ENCODE measurements at places on chromosomes 11 and 22.

DNA sequence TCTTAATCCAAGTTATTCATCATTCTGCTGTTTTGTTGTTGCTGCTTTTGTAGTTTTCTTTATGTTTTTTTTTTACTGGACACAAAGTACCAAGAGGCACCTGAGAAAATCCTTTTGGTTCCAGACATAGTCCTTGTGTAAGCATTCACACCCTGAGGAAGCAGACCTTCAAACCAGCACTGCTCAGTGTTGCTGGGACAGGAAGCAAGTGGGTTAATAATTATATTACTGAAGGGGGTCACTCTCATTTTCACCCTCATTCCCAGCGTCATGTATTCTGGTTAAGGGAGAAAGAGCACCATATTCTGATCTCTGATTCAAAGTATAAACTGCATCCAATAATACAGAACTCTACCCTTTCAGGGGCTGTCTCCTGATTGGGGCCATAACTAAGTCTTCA lies 5.9 kb upstream of the ALKBH3 start:
- DNase-seq, result no peak

DNA sequence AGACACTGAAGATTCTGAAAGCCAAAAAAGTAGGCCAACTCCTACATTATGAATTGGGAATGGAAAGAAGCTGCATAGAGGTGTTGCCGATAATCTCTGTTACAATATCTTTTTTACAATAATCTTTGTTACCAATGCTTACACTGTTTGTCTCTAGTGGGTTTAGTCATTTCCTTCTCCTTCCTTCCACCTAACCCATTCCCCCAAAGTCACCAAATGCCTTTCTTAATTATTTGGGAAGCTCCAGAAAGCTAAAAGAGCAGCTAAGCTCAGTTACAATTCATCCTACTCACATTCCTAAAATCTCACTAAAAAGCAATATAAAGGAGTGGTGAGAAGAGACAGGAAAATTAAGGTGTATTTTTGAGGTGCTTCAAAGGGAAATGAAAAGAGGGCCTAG lies 313.7 kb downstream of the SWAP70 start:
- no peak for DNase-seq

- DNase-seq, result no peak
These were observed 3.0 kb upstream of the GTSE1 start for GRCh38 chr22:46293577-46294260.

DNA sequence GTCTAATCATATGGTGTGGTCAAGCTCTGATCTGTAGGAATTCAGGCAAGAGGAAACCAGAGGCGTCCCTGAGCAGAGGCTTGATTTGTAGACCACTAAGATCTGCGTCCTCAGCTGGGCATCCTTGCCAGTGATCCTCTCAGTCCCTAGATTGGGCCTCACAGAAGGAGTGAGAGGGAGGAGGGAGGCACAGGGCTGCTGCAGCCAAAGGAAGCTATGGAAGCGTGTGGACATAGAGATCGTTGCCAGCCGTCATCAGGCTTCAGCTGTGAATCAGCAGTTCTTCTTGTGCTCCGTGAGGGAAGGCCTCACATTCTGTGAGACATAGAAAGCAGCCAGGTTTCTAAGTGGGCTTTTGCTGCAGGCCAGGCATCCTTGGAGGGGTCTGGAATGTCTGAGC lies 254.6 kb upstream of the KIRREL3 start:
- DNase-seq, result no peak

GRCh38 chr22:27796829-27797519 lies 4.6 kb downstream of the MN1 start:
- DNase-seq, result no peak

DNA sequence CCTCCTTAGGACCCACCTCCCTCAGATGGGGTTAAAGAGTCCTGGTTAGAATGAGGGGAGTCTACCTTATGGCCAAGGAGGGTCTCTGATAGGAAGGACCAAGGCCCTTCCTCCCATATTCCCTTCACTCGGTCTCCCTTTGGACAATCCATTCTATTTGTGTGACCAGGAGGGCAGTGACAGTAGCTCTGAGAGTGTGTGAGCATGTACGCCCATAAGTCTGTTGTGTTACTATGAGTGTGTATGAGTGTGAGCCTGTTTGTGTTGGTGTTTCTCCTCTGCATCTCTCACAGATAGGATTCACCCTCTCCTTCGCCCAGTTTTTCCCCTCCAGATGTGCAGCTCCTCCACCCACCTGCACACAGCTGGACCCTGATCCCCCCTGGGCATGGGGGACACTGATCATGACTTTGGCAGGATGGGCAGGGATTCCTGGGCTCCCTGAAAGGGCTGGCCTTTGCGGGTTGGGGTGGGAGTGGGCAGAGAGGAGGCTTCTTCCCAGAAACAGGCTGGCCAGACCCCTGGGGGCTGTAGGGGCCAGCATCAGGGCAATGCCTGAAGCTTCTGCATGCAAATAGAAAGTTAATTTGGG lies 14.5 kb downstream of the PHLDB1 start:
- no peak for DNase-seq

DNA sequence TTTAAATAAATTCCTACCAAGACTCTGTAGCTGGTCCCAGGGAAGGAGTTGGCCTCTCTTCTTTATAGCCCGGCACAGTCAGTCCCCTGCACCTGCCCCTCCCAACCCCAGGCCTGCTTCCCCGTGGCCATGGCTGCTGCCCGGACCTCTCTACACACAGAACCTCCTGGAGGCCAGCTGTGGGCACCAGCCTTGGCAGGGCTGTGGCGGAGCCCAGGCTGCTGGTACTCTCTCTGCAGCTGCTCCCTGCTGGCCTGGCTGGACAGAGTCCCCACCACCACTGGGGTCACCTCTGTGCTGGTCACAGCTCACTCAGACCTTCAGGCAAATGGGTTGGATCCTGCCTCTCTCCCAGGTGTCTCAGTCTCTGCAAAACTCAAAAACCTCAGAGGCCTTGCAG lies 69.3 kb downstream of the LRP5 start:
- DNase-seq, result no peak

GRCh38 chr22:20953668-20954500 lies 13.2 kb upstream of the AIFM3 start:
- no peak for DNase-seq

GRCh38 chr11:100294748-100295147 lies 392.3 kb upstream of the ARHGAP42 start:
- DNase-seq, result no peak

GRCh38 chr22:43550024-43550620 lies 138.3 kb downstream of the MPPED1 start:
- no peak for DNase-seq

GRCh38 chr11:73559743-73560142 lies 38.2 kb downstream of the FAM168A start:
- DNase-seq, result no peak

GRCh38 chr11:8218409-8218808 lies 45.3 kb downstream of the LMO1 start:
- no peak for DNase-seq

DNA sequence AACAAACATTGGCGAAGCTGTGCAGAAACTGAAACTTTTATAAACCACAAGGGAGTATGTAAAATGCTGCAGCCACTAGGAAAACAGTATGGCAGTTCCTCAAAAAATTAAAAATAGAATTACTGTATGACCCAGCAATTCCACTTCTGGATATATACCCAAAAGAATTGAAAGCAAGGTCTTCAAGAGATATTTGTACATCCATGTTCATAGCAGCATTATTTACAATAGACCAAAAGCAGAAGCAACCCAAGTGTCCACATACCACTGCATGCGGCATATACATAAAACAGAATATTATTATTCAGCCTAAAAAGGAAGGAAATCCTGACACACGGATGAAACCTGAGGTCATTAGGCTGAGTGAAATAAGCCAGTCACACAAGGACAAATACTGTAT lies 85.8 kb downstream of the RELT start:
- no peak for DNase-seq

- no peak for DNase-seq
These were observed 235.3 kb upstream of the SORL1-AS1 start for GRCh38 chr11:121688055-121688491.

DNA sequence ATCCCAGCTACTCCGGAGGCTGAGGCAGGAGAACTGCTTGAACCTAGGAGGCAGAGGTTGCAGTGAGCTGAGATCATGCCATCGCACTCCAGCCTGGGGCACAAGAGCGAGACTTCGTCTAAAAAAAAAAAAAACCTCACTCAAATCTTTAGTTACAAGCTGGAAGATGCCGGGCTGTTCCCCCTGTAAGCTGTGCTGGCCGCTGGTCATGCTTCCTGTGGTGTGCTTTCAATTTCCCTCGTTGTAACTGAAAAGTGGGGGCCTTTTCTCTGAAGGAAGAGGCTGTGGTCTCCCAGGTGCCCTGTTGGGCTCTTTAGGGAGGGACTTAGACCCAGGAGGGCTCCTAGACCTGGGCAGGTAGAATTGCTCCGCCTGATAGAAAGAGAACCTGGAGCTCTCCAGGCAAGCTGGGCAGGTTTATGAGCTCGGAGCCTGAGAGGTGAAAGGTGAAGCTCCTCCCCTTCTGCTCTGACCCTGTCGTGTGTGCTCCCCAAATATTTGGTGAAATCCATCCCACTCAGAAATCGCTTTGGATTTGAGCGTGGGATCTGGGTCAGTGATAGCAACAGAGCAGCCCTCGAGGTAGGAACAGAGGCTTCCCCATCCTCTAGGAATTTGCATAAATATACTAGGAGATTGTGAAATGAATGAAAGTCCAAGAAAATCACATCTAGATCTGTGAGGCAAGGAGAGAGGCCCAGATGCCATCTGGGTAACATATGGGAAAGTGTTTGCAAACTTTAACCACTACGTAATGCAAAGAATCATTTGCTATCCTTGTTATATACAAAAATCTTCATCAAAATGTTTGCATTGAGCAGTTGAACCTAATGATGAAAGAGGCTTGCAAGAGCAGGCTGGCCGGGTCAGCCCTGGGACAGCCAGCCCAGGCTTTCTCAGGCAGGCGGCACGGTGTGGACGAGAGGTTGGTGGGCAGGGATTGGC lies 154.3 kb downstream of the FBXO7 start:
- DNase-seq, result no peak

DNA sequence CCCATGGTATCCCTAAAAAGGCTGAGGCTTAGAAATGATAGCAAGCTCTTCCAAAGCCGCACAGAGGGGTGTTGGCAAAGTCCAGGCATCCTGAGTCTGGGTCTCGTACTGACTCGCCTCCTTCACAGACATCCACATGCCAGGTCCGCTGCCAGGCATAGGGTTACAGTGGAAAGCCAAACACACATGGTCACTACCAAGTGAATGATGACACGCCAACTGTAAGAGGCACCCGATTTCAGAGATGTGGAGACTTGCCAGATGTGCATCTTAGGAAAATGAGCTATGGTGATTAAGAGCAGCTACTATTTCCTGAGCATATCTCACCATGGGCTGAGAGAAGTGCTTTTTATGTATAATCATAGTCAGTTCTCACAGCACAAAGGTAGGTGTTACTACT lies 314.9 kb downstream of the MIAT start:
- DNase-seq, result no peak

GRCh38 chr11:13207665-13208594 lies 69.7 kb upstream of the BMAL1 start:
- DNase-seq, result no peak

DNA sequence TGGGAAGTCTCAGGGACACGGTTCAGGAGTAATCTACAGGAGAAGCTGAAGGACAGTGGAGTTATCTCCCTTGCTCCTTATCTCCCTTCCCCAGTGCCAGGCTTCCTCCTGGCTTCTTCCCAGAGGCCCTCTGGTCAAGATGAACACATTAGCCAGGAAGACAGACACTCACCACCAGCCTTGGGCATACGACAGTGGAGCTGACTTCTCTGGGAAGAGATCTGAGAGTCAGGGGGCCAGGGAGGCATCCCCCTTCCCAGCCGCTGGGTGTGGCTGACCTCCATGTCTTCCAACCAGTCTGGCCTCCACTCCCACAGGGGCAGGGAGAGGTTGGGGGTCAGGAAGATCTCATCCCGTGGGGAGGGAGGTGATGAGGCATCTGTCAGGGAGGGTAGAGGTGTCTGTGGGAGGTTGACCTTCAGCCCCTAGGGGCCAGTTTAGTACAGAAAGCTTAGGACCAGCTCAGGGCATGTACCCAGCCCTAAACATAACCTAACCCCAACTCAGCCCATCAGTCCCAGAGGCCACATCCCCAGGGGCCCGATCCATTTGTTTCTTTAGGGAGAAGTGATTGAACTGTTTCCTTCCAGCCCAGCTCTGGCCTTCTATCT lies 12.7 kb downstream of the ROBO4 start:
- DNase-seq, result no peak

- DNase-seq, result no peak
These were observed 8.3 kb downstream of the TRIM29 start for GRCh38 chr11:120129570-120129969.
